ENCODE measurements at places on chromosomes 16 and 17.
A peak's percentile ranks its signal among the peaks of the same experiment; 100 is the strongest.

GRCh38 chr17:56699186-56699894 is 105.8 kb downstream of the NOG start:
- peak; percentile 61 for DNase-seq

DNA sequence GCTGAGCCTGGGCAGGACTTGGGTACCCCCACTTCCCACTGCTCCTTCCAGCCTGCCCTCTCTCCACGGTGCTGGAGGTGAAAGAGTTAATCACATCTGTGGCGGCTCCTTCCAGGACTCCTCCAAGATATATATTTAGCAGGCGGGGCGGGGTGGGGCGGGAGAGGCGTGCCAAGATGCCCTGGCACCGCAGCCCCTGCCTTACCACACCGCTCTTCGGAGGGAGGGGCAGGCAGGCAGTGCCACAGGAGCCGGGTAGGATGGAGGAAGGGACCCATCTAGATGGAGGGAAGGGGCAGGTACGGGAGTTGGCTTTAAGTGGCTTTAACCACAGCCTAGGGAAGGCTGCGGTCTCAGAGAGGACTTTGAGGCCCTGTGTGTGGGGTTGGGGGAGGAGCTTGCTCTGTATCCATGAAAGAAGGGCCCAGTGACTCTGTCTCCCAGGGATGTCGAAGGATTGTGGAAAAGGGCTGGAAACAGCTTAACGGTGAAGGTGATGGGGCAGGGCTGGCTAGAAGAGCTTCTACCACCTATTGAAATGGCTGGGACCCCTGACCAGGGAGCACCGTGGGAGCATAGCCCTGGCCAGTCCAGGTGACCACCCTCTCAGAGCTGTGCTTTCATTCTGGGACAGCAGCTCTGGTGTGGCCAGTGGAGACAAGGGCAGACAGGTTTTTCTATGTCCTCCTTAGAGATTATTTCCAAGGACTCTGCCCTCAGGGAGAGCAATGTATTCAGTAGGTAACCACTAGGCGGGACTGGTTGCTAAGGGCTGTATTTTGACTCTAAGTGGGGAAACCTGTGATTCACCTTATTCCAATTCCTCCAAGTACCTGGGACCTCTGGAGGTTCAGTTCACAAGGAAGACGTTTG is 13.0 kb downstream of the GPR142 start:
- DNase-seq = peak; percentile 56

DNA sequence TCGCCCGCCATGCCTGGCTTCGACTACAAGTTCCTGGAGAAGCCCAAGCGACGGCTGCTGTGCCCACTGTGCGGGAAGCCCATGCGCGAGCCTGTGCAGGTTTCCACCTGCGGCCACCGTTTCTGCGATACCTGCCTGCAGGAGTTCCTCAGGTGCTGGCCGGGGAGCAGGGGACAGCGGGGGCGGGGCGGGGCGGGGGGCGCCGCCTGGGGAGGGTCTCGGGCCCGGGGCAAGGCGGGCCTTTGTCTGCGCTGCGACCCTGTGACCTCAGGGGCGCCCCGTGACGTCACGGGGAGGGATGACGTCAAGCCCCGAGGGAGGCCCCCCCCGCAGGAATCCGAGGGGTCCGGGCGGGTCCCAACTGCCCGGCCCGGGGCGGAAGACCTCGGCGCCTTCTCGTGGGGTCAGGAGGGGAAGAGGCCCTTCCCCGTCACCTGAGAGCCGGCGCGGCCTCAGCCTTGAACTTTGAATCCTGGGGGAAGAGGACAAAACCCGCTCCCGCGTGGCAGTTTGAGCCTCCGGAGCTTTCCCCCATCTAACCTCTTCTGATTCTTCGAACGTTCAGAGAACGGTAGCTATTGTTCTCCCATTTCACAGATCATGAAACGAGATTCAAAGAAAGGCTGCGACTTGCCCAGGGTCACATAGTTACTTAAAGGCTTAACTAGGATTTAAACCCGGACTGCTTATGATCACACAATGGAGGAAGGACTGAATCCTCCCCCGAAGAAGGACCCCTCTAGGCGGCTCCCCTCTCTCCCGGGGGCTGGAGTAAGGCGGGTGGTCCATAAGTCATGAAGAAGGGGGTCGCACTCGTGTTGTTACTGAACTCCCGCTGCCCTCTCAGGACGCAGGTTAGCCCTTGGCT is 527 bp downstream of the TRAF4 start:
- no peak for DNase-seq

GRCh38 chr17:35293151-35293847 is 50.4 kb downstream of the SLFN5 start:
- no peak for DNase-seq

GRCh38 chr16:74862743-74863244 is 88.2 kb upstream of the FA2H start:
- DNase-seq = no peak

DNA sequence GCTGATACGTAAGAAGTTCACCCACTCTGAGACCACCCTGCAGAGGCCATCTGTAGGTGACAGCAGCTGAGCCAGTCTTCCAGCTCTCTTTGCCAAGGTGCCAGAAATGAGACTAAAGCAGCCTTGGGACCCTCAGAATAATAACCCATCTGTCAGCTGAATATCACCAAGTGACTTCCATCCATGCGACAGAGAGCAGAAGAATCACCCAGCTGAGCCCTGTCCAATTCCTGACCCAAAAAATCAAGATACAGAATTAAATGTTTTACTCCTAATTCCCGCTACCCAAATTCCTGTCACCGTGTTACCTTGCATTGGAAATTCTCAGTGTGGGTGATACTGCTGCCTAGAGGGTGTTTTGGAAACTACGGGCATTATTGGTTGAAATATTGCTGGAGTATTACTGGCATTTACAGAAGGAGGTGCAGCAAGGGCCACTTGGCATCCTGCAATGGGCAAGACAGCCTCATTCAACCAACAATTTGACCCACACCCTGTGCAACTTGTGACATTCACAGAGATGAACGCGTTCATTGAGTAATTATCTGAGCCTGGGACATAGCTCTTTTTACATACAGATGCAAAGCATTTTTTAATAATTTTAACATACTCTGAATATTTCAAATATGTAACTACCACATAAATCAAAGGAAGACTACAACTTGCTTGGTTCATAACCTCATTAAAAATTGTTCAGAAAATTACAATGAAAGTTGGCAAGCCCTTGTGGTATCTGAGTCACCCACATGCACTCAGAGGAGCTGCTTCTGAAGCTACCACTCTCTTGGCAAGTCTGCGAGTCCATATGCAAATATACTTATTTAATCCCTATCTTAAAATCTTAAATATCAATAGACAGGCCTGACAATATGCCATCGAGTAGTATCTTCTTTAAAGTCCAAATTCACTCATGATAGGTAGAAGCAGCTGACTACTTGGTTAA is 126.6 kb downstream of the C16orf95 start:
- DNase-seq = no peak

DNA sequence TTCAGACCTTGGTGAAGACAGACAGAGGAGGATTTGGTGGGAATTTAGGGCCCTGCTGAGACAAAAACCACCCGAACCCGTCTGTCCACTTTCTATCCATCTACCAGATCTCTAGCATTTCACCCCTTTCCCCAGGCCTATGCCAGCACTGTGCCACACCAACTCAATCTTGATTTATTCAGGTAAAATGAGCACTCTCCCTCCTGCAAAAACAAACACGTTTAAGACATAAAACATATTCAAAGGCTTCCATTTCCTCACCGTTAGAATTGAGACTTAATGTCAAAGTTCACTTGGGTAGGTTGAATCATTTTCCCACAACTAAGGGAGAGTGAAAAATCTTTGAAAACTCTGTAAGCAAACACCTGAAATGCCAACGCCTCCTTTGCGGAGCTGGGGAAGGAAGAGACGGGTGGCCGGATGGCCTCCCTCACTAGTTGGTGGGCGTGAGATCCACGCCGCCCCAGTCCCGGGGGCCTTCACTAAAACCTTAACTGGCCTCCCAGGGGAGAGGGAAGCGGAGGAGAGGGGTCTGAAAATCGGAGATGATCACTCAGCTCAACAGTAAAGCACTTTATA is 862 bp downstream of the DCAKD start:
- DNase-seq = no peak

GRCh38 chr16:965036-965395 is 5.8 kb downstream of the LMF1 start:
- DNase-seq = no peak

- DNase-seq = no peak
Observed at GRCh38 chr17:17295141-17295540, 8.0 kb upstream of the NT5M start.

DNA sequence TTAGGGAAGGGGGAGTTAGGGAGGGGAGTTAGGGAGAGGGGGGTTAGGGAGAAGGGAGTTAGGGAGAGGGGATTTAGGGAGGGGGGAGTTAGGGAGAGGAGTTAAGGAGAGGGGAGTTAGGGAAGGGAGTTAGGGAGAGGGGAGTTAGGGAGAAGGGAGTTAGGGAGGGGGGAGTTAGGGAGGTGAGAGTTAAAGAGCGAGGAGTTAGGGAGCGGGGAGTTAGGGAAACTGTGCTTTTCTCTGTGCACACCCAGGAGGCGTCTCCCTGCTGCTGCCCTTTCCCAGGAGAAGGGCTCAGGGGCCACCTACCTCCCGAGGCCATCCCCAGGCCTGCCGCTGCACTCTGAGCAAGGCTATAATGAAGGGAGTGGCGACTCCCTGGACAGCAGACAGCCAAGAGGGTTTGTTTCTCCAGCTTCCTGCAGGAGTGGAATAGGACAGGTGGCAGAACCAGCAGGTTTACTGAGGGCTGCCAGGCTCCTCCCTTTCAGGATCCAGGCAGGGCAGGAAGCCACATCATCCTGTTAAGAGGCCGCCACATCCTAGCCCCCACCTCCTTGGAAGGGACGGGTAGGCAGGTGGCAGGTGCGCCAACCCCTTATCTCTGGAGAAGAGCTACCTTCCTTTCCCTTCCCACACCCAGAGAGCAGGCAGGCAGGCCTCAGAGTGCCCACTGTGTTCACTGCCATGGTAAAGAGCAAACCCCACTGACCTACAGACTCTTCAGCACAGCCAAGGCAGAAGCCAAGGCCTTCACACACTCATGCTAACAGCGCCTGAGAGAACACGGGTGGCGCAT is 4.3 kb downstream of the CANT1 start:
- DNase-seq = no peak

GRCh38 chr17:32223703-32224102 is 41.9 kb upstream of the RHBDL3 start:
- DNase-seq = no peak

DNA sequence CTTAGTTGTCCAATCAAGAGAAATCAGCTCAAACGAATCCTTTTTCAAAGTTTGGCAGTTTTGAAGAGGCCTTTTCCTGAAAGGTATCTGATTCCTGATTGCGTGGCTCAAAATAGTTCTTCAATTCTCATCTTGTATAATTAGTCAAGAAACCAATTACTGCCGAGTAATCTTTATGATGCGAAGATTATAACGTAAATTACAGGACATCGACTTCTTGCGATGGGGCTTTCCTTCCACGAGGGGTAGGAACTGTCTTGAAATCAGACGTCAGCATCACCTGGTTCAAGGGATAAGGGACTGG is 644 bp upstream of the ARL2BP start:
- no peak for DNase-seq

GRCh38 chr16:29198731-29199521 is 207.6 kb downstream of the NPIPB11 start:
- no peak for DNase-seq

GRCh38 chr16:88624977-88625576 is 13.3 kb upstream of the IL17C start:
- DNase-seq = no peak

DNA sequence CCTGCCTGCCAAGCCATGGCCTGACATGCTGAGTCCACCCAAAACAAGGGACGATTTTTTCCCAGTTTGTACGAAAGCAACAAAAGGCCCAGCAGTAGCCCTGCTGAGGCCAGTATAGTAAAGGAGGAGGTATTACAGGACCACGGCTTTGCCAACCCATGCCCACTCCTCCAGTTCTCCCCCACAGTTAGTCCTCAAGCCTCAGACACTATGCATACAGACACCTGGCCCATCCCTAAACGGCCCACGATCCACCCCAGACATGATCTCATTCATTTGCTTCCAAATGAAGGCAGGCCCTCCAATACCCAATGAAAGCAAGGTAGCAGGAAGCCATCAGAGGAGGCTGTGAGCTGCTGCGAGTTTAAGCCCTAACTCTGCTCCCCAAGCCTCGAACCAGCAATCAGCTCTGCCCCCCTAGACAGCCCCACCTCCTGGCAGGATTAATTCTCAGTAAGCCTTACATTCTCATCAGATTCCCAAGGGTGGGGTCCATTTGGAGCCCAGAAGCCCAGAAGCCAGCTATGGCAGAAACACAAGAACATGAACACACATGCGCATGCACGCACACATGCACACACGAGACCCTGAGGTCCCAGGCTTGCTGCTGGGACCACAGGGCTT is 4.9 kb downstream of the HDAC5 start:
- DNase-seq = no peak

DNA sequence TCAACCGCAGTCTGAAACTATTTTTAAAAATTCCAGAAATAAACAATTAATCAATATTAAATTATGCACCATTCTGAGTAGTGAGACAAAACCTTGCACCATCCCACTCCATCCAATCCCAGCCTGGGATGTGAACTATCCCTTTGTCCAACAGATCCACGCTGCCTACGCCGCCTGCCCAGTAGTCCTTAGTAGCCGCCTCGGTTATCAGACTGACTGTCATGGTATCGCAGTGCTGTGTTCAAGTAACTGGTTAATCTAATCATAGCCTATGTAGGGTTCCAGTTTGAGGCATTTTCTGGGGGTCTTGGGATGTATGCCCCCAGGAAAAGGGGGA is 437.7 kb downstream of the HS3ST3B1 start:
- DNase-seq = no peak

DNA sequence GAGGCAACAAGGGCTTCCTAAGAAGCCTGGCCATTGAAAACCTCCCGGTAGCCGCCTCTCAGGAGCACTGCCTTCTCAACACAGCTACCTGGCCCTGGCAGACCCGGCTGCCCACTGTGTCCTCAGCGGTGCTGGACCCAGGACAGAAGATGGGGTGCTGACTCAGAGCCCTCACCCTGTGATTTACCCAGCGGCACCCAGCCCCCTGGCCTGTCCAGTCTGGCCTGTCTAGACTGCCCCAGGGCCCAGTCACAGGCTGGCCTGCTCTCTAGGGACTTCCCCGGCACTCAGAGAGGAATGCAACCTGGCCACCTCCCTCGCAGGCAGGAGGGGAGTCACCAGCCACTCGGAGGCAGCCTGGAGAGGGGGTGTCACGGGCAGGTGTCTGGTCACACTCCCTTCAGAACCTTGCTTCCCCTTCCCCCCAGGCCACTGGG is 20.1 kb downstream of the PIEZO1 start:
- DNase-seq = no peak

- DNase-seq = no peak
Observed at GRCh38 chr16:51556694-51557340, 405.7 kb upstream of the SALL1 start.

DNA sequence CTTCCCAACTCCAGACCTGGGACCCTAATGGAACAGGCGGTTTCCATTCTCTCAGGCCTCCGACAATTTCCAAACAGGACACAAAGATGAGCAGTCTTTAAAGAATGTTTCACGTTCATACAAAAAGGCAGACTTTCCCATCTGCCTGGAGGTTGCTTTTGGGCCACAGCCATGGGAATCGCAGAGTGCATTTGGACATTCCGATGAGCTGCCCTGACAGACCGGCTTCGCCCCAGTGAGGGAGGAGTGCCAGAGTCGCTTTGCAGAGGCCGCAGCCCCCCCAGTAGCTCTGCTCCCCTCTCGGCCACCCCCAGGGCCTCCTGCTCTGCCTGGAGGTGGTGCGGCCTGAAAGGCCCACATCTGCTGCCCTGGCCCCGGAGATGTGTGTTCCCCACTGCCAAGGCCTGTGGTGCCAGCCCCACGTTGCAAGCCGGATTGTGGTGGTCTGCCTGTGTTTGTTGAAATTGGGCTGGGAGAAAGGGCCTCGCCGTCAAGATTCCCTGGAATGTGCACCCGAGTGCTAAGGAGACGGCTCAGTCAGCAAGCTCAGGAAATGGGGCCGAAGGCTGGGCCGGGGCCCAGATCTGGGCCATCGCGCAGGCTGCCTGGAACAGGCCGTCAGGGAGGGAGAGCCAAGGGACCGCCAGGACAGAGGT is 89.8 kb downstream of the C16orf95 start:
- DNase-seq = no peak
